Activated gamma-delta T cell treated with Interleukin-2 at 50 U/mL for 16 hours (primary cell): ENCODE measurements at places on chromosomes 12 and 14.

GRCh38 chr14:104169005-104169698 is 30.8 kb downstream of the KIF26A start:
- DNase-seq, result no peak

GRCh38 chr12:2857021-2857431 is at the start of gene TEX52:
TEX52 (minus strand) TSS chr12:2857039; CDS start chr12:2857026, 13 bp downstream.
- no peak for DNase-seq

- DNase-seq, result no peak
These were observed 540.0 kb upstream of the TBX3 start for GRCh38 chr12:115223991-115224390.

DNA sequence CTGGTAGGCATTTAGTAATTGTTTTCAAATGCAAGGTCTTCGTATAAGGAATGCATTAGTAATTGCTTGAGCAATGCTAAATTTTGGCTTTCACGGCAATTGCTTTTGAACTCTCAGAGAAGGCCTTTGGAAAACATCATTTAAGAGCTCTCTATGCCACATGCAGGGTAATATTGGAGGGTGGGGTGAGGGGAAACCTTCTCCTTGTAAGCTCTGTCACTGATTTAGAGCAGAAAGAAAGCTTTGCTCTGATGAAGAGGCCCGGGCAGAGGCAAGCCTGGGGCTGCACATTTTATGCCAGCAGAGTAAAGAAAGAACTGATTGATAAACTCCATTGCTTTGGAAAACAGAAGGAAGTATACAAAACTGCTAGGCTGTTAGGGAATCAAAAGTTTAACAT is 70.9 kb downstream of the TRIM9 start:
- no peak for DNase-seq

- DNase-seq, result no peak
These were observed 212.0 kb downstream of the PTPRO start for GRCh38 chr12:15534322-15534721.

DNA sequence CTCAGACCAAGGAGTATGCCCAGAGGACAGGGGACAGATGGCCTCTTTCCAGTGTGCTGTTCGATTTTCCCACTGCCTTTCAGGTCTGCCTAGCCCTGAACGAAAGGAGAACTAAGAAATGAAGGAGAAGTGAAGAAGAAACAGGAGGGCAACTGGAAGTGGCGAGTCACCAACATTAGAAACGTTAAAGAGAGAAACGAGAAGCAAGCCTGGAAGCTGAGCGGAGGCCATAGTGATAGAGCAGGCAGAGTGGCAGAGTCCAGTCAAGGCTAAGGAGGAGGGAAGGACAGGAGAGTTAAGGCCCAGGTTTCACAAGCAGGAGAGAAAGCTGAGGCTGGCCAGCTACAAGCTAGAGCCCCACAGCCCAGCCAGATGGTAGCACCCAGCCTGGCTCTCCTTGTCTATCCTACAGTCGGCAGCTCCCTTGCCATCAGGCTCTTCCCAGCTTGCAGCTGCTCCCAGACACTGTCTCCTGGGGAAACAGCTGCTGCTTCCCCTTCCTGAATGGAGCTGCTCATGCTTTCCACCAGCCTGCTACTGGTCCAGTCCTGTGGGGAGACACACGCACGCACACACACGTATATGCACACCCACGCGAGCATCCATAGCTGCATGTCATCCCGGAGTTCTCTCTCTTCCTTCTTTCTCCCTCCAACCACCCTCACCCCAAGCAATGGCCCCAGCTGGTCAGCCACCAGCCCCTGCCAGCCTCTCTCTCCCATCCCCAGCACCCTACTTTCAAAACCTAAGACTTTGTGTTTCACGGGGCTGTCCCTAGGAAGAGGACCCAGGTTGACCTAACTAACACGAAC is 139.7 kb upstream of the CCND2 start:
- DNase-seq, result no peak

DNA sequence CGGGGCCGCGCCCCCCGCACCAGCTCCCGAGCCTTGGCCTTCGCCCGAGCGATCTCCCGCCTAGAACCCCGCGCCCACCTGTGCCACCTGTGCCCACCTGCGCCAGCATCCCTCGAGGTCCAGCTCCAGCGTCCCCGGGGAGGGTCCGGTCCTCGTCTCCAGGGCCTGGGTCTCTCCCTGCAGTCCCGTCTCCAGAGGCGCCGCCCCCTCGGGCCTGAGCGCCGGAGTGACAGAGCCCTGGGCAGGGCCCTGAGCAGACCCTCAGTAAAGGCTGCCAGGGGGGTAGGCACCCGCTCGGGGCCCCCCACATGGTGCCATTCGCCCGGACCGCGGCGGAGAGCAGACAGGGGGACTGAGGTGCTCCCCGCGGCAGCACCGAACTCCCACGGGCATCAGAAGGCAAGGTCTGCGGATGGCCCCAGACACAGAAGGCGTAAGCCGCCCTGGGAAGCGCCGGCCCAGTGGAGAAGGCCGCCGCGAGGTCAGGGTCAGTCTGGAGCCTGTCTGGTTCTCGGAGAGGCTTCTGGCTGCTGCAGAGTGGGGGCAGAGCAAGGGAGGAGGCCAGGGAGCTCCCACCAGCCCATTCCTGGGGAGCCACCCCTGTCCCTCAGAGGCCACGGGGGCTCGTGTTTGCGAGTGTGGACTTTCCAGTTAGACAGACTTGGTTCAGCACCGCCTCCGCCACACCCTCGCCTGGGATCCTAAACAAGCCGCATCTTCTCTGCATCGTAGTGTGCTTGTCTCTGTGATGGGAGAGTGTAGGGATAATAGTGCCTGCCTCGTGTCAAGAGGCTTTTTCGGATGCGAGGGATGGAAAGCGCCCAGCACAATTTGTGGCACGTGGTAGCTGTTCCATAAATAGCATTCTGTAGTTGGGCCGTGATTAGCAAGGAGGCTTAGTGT is 1.1 kb upstream of the PPP1R13B start:
- DNase-seq, result no peak

DNA sequence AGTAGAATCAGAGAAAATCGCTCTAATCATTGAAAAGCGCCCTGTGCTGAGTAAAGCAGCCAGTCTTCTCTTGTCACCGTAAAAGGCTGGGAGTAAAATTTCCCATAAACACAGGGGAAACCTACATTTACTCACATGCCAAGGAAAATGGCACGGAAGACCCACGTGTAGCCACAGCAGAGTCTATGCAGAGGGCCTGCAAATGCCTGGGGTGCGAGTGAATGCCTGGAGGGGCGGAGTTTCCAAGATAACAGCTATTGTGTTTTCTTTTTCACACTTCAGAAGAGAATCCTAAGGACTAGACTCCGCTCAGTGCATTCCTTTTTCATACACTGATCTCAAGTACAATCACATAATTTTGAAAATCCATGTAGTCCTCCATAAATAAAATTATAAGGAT is 159.9 kb upstream of the FOXN3 start:
- DNase-seq, result no peak

DNA sequence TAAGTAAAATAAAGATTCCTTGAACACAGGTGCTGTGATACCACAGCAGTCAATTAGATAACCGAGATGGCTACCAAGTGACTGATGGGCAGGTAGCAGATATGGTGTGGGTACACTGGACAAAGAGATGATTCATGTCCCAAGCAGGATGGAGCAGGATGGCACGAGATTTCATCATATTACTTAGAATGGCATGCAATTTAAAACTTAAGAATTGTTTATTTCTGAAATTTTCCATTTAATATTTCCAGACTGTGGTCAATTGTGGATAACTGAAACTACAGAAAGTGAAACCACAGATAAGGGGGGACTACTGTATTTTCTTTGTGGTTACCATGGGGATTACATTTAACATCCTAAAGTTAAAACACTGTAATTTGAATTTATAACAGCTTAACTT is 7.5 kb upstream of the ZFP36L1 start:
- DNase-seq, result no peak

DNA sequence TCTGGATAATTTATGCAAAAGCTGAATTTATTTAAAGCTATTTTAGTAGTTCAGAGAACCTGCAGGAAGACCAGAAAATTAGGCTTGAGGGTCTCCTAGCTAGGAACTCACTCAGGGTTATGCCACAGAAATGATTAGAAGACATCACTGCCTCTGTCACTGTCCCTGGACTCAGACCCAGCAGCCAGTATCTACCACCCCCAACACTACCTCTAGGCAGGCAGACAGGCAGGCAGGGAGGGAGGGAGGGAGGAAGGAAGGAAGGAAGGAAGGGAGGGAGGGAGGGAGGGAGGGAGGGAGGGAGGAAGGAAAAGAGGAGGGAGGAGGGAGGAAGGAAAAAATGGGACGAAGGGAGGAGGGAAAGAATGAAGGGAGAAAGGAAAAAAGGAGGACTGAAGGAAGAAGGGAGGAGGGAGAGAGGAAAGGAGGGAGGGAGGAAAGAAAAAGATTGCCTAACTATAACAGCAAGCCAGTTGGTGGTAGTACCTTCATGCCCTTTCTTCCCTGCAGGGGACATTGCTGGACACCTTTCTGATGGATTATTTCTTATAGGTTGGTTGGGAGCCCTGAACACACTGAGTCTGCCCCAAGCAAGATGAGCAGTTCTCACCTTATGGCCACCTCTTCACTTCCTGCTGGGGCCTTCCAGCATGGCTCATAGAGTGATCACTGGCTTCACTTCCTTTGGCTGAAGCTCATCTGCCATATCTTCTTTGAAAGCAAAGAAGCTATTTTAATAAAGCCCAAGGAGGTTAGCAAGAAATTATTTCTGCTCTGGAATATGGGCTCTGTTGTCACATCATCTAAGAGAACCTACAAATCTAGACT is 49.7 kb downstream of the KICS2 start:
- DNase-seq, result no peak

DNA sequence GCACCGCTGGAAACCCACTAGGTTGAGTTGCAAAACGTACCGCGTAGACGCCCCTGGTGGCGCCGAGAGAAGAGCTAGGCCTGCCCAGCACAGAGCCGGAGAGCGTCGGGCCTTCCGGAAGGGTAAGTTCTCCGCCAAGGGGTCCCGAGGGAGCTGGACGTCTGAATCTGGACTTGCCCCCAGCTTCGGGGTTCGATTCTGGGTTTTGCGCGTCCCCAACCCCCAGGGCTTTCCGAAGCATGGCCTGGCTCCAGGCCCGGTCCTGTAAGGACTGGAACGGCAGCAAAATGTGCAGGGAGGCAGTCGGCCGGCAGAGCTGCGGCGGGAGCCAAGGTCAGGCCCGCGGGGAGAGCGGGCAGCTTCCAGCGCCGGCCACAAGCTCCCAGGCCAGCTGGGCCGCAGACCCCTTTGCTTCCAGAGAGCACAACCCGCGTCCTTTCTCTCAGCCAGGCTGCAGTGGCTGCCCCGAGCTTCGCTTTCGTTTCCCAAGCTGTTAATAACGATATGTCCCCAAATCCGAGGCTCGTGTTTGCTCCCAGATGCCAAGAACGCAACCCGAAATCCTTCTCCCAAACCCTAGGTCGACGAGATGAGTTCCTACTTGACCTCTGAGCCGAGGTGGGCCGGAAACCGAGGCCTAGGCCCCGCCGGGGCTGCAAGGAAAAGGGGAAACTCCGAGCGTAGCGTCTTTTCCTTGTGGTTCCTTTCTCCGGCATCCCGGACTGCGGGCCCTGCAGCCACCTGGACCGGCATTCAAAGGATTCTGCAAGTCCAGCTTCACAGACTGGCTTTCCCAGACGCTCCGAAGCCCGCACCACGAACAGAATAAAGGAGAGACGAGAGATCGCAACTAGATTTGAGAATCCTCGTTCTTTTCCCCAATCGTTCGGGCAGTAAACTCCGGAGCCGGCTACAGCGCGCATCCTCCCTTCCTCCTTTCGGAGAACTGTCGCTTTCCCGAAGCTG is 3.2 kb upstream of the TBX5 start:
- no peak for DNase-seq

- no peak for DNase-seq
These were observed 5.7 kb downstream of the TMEM121 start for GRCh38 chr14:105531894-105532623.

DNA sequence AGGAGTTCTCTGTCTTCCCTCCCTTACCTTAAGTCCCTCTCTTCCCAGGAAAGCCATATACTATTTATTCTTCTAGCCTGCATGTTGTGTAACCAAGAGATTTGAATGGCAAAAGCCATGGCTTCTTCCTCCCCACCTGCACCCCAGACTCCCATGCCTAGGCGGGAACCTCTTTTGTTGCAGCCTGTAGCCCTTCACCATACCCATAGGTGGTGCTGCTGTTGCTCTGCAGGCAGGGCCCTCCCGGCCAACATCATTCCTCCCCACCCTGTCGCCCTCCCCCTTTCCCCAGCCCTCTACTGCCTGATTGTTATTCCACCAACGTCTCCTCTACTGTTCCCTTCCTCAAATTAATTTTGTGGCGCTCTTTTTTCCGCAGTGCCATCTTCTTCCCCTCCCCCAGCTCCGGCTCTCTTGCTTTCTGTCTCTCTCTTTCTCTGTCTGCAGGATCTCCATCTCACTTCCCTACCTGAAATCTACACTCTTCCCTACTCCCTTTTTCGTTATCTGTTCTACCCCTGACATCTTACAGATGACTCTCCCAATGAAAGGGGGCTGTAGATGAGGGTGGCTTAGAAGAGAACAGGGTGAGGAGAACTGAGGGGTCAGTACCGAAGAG is 13.8 kb downstream of the NGDN start:
- no peak for DNase-seq

GRCh38 chr14:100591453-100592371 is 4.5 kb upstream of the BEGAIN start:
- DNase-seq, result no peak

DNA sequence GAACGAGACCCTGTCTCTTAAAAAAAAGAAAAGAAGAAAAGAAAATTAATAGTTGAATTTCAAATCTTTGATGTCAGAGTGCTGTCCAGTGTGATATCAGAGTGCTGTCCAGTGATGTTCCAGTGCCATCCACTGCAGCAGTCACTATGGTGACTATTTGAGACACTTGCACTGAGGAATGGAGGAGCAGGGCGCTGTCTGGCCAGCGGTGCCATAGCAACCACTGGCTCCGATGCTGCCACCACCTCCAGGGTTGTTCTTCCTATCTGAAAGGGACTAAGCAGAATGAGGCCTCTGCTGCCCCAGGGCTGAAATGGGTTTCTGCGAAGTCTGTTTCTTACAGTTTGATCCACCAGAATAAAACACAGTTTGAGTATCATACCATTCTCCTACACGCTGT is 272.9 kb downstream of the NUAK1 start:
- no peak for DNase-seq

GRCh38 chr12:121217063-121217462 is 7.1 kb downstream of the P2RX4 start:
- DNase-seq, result no peak

DNA sequence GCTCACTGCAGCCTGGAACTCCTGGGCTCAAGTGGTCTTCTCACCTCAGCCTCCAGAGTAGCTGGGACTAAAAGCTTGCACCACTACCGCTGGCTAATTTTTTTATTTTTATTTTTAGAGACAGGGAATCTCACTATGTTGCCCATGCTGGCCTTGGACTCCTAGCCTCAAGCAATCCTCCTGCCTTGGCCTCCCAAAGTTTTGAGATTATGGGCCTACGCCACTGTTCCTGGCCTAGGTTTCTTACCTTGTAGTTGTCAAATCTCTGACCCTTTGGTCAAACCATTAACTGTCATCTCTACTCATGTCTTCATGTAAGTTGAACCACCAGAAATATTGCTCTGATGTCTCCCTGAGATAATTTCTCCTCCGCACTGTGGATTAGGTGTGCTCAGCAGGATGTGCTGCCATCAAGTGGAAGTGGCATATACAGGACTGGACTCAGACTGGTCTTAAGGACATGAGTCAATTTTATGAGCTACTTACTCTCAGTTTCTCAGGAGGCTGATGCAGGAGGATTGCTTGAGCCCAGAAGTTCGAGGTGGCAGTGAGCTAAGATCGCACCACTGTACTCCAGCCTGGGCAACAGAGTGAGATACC is 28.5 kb downstream of the ACTR6 start:
- no peak for DNase-seq
